ENCODE measurements at places on chromosomes 11 and 22. TPM values are rescaled to one million over a fixed set of nuclear protein-coding genes. Genes with fewer than 3 reads are reported as not detected.

GRCh38 chr11:15775015-15775541 is 581.3 kb downstream of the SOX6 start:
- no peak for DNase-seq

- DNase-seq = no peak
Observed at GRCh38 chr11:29623144-29623722, 393.6 kb downstream of the KCNA4 start.

DNA sequence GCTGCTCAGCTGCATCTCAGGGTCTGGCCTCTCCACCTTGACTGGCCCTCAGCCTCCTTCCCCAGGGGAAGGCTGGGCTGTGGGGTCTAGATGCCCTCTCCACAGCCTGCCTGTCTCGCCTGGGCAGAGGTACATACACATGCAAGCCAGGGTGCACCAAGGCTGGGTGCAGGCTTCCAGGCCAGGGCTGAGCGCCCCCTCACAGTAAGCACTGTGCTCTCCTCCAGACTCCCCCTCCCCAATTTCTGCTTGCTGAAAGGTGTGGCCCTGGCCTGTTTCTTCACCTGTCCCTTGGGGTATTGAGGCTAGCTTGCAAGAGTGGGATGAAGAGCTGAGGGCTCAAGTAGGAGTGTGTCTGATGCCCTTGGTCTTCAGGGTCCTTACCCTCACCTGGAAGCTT is 22.5 kb downstream of the RELT start:
- no peak for DNase-seq

DNA sequence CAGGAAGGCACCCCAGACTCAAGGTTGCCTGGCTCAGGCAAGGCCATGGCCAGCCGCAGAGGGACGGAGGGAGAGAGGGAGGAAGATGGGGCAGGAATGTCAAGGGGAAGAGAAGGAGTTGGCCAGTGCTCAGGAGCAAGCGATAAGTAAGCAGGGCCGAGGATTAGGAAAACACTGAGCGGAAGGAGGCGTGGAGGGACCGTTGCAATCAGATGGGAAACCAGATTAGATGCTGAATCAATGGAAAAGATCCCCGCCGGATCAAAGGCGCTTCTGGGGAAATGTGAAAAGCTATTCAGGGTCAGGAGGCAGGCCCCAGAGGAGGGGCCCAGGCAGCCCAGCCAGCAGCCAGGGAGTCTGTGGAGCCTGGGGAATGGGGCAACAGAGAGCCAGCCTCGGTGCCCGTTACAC is 26.6 kb upstream of the MYEOV start:
- no peak for DNase-seq

DNA sequence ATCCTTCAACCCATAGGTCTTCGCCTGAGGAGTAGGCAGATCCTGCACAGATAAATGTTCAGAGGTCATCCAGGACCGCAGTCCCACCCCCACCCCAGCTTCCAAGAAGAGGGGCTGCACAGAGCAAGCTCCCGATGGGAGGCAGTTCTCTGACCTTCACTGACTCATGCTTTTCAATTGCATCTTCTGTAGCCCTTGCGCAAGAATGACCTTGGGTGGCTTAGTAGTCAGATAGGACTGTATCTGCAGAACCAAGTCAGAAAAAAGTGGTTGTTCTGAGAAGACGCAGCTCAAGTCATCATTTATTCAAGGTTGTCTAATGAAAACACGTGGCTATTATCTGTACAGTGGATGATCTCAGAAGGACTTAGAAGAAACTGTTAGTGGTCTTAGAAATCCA is 16.4 kb upstream of the GRAMD1B start:
- no peak for DNase-seq

DNA sequence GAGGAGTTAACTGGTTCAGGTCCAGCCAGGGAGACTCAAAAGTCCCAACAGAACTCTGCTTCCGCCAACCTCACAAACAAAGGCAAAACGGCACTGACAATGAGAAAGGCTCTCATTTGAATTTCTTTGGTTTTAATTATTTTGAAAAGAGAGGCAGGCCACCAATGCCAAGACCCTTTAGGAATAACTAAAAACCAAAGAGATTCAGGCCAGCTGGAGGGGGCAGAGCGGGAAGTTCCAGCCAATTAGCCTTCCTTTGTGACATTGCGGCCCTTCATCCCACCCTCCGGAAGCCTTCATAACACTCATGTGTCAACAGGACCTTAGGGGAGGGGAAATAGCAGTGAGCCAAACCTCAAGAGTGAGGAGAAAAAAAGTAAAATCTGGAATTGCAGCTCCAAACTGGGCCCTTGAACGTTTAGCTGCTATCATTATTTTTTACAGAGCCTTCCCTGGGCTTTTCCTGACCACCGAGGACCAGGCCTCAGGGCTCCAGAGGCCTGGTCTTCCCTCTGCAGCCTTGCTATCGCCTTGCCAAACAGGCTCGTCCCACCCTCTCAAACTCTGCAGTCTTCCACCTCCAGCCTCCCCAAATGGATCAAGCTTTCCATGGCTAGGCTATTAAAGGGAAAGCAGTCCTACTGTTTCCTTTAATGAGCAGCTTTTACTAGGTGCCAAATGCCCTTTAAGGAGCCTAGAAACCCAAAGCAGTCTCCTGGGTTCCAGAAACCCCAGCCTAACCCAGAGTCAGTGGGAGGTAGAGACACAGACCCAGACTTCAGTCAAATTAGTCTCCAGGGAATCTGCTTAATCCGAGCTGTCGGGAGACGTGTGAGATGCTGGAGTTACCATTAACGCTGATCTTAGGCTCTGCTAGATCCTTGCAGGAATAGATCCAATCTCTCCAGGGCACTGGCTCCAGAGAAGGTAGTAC is 114.2 kb downstream of the CCDC34 start:
- no peak for DNase-seq

- no peak for DNase-seq
Observed at GRCh38 chr11:67616431-67617242, 9.9 kb downstream of the NDUFV1 start.

GRCh38 chr11:73468590-73469161 is 92.5 kb downstream of the RELT start:
- DNase-seq = no peak

GRCh38 chr11:27279460-27279859 is 83.6 kb downstream of the CCDC34 start:
- DNase-seq = no peak

ART5 gene
- polyA plus RNA-seq = not detected

SOX6 gene
- polyA plus RNA-seq = 0.26 TPM

NECTIN1 gene
- polyA plus RNA-seq = 0.48 TPM

OR8K5 gene
- not detected for polyA plus RNA-seq

FAU gene
- 1,366 TPM for polyA plus RNA-seq

Data from naive thymus-derived CD8-positive, alpha-beta T cell (primary cell).